Urinary bladder (tissue), 4 donors: ENCODE measurements at places on chromosomes 5 and 9. TPM values are rescaled to one million over a fixed set of nuclear protein-coding genes. Genes with fewer than 3 reads are reported as not detected.

DNA sequence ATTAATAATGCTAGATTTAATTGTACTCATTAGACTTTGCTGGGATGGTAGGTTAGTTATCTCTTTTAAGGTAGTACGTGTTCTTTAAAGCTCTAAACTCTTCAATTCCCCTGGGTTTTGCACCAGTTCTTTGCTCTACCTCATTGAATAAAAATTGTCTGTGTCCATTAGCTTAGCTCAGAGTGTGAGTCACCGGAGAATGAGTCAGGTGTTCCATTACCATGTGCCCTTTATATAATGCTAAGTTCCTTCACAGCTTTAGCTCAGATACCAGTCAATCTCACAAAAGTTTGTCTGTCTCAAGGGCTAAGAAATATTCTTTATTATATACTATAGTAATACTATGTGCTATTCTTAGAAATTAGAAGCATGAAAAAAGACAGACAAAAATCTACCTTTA is 339.4 kb downstream of the PRELID2 start:
- DNase-seq = no peak

DNA sequence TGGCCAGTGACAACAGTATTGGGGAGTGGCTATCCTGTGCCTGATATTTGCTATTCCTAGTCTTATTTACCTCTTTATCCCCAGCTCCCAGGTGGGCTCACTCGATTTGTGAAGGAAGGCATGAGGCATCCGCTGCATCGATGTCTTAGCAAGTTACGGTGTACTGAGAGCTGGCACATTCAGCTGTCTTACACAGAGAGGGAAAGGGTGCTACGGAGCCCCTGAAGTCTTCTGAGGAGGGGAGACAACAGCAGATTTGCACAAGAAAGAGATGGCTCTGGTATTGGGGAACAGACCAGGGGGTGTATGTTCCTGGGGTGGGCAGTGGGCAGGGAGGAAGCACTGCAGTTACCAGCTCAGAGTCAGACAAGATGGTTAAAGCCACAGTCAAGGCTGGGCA is 172.6 kb downstream of the FGF18 start:
- DNase-seq = no peak

The NEUROG1 gene
- not detected for total RNA-seq

- no peak for DNase-seq
Measured at GRCh38 chr5:67591491-67591890, 394.9 kb upstream of the CD180 start.

DNA sequence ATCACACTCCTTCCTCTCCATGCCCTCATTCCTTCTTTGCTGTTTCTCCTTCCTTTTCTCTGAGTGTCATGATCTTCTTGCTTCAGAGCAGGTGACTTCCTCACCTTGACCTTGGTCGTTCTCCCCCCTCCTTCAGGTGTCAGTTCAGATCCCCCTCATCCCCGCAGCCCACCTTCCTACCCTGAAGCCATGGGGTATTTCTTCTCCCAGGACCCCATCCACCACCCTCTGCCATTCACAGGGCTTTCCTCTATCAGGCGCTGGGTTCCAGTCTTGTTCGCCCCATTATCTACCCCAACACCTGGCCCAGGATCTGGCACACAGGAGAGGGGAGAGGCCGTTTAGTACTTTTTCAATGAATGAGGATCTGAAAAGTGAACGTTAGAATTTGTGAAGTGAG is 101.0 kb downstream of the NSG2 start:
- no peak for DNase-seq

DNA sequence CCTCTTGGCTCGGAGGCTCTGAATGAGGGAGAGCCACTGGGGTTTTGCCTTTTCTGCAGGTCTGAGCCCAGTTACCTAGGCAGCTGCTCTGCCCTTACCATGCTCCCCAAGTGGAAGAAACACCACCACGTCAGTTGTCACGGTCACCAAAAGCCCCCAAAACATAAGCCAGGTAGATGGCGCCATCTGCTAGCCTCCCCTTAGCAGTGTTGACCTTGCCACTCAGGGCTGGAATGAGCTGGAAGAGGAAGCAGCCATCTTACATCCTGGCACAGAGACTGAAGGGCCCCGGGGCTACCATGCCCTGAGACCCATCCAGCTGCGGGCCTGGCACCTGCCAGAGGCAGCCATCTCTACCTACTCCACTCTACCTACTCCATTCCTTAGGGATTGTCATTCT is 7.4 kb downstream of the ZER1 start:
- DNase-seq = no peak

The POMT1 gene
- 20.1 TPM for total RNA-seq

DNA sequence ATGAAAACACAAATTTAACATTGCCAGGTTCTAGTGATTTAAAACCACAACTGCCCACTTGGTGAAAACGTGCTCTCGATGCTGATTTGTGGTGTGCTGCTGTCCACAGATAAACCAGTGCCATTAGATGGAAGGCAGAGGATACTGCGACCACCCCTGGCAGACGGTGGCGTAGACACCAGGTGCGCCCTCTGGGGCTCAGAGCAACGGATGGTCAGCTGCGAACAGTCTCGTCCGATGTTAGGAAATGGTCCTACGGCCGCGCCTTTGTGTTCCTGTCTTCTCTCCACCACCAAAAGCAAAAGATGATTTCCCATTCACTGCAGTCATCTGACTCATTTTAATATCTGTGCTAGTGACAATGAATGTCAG is 43.2 kb downstream of the UBE2QL1 start:
- DNase-seq = no peak

DNA sequence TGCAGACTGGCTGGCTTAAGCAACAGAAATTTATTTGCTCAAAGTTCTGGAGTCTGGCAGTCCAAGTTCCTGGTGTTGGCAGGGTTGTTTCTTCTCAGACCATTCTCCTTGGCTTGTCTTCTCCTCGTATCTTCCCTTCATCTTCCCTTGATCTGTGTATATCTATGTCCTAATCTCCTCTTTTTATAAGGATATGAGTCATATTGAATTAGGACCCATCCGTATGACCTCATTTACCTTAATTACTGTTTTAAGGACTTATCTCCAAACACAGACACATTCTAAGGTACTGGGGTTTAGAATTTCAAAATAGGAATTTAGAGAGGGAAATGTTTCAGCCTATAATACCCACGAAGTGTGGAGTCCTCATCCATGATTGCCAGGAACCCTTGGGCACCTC is 13.1 kb upstream of the LPAR1 start:
- DNase-seq = no peak

The SLCO6A1 gene
- not detected for total RNA-seq

- DNase-seq = no peak
Measured at GRCh38 chr9:111037708-111038330, 451 bp downstream of the LPAR1 start.

- DNase-seq = no peak
Measured at GRCh38 chr5:76083555-76084495, 642 bp downstream of the SV2C start.

The TMEM252 gene
- not detected for total RNA-seq

The FTMT gene
- total RNA-seq = not detected

The MLLT3 gene
- total RNA-seq = 39.4 TPM

GRCh38 chr5:61941637-61942036 is 364.4 kb upstream of the KIF2A start:
- no peak for DNase-seq

- DNase-seq = no peak
Measured at GRCh38 chr5:123700624-123701287, 188.8 kb downstream of the CSNK1G3 start.

GRCh38 chr9:122133263-122133983 is 26.2 kb downstream of the NDUFA8 start:
- no peak for DNase-seq

The CCDC152 gene
- total RNA-seq = 3.3 TPM

GRCh38 chr9:88983865-88984542 is 7.3 kb upstream of the S1PR3 start:
- DNase-seq = no peak

The WDR38 gene
- total RNA-seq = not detected

The TSLP gene
- 2.4 TPM for total RNA-seq

DNA sequence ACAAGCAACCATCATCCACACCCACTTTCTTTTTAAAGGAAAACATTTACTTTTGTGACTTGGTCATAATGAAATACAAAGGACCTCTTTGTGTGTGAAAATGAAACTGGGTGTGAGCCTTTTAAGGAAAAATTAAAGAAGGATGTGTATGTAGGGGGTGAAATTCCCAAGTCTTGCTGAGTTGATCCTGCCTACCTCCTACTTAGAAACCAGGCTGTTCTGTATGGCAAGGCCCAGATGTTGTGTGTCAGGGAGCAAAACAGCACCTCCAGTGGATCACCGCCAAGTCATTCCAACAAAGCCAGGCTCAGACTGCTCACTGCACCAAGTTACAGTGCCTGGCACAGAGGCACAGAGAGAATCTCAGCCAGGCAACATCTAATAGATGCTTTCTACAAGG is 198.5 kb upstream of the FBN2 start:
- DNase-seq = no peak

GRCh38 chr5:160657622-160658458 is 194.2 kb downstream of the ATP10B start:
- DNase-seq = no peak

DNA sequence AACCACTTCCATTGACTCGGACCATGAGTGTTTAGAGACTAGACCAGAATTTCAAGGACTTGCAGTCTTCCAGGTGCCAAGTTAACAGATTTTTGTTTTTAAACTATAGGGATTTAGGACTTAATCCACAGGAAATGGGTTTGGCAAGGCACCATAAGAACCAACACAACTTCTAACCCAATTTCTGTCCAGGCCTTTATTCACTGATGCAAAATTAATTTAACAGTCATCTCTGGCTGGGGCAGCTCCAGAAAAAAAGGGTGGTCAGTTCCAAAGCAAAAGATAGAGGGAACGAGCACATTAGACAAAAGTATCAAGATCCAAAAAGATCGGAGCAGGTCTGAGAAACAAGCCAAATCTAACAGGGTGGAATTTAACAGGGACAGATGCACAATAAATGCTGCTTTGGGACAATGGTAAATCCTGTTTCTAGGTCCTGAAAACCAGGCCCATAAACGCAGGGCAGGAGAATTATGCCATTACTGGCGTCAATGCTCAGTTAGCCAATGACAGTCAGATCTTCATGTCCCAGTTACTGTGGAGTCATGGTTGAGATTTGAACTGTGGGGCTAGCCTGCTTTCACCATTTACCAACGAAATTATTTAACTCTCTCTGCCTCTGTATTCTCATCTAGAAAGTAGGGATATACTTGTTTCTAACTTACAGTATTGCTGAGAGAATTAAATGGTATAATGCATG is 590.8 kb upstream of the BRINP1 start:
- no peak for DNase-seq

The PCDHA5 gene
- 0.69 TPM for total RNA-seq
